ENCODE measurements at places on chromosomes 13 and 19.

- no peak for DNase-seq
These were observed 16.2 kb upstream of the FREM2 start for GRCh38 chr13:38670627-38671026.

DNA sequence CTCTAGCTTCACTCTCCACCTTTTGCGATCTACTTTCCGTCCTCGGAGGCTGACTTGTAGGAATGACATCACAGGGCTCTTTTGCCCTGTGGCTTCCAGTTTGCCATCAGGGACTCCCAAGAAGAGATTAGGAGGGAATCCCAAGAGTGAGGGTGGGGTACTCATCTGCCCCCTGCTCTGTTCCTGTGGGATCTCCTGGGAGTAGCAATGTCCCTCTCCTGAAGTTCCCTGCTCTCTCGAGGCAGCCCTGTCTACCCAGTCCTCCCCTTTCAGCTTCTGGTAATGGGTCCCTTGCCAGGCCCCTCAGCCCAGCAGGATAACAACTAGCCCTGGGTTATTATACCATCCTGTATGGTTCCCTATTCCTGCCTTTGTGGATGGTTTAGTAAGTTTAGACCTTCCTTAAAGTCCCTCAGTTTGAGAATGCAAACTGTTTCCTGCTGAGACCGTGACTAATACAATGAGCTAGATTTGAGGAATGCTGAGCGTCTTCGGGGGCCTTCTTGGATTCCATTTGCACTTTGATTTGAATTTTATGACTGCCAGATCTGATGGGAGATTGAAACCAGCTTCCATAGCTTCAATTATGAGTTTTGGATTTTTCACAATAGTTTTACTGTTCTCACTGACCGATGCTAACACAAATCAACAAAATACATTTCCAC lies 73.7 kb upstream of the IPO5 start:
- DNase-seq = no peak

GRCh38 chr19:10219678-10220077 lies 11.5 kb downstream of the S1PR2 start:
- no peak for DNase-seq

DNA sequence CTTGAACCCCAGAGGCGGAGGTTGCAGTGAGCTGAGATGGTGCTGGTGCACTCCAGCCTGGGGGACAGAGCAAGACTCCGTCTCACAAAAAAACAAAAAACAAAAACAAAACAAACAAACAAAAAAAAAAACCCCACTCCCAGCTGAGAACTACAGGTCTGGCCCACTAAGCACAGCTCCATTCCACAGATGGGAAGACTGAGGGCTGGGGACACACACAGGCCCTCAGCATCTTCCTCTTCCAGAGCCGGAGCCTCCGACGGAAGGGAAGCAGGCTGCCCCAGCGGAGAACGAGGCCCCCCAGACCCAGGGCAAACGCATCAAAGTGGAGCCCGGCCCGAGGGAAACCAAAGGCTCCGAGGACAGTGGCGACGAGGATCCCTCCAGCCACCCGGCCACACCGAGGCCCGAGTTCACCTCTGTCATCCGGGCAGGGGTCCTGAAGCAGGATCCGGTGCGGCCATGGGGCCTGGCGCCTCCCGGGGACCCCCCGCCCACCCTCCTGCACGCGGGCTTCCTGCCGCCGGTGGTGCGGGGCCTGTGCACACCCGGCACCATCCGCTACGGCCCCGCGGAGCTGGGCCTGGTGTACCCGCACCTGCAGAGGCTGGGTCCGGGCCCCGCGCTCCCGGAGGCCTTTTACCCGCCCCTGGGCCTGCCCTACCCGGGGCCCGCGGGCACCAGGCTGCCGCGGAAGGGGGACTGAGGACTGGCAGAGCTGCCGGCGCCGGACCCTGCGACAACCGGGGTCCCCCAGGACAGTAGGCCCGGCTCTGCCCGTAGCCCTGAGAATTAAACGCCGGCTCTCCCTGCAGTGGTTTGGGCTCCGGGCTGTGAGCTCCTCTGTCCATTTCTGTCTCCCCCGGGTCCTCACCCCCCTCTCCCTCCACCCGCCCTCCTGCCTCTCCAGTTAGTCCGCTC lies 3.2 kb downstream of the TMEM160 start:
- DNase-seq = no peak

- peak; percentile 77 for DNase-seq
These were observed 518 bp upstream of the PLPP2 start for GRCh38 chr19:291561-292280.

GRCh38 chr13:46569456-46569855 lies 16.5 kb downstream of the LRCH1 start:
- peak; percentile 44 for DNase-seq

GRCh38 chr13:113591750-113592149 lies 7.2 kb downstream of the TFDP1 start:
- peak; percentile 11 for DNase-seq

DNA sequence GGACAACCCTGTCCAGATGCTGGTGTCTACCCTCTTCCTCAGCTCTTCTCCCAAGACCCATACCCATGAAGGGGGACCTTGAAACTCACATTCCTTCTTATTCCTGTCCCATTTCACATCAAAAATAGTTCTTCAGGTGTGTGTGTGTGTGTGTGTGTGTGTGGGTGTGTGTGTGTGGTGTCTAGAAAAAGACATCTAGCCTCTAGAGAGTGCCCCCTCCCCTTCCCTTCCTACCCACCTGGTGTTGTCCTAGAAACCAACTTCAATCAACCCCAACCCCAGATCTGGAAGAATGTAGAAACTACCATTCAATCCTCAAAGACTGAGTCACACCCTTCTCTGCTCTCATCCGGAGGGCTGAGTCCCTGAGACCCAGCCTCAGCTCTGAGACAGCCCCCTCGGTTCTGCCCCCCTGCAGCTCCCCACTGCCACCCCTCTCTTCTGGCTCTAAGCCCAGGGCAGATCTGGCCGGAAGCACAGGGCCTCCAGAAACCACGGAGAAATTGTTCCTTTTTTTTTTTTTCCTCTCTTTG lies 3.5 kb downstream of the KCNN4 start:
- peak; percentile 69 for DNase-seq

- DNase-seq = no peak
These were observed 16.3 kb downstream of the METTL21C start for GRCh38 chr13:102678339-102679107.

GRCh38 chr13:28268800-28269223 lies 130.5 kb downstream of the PAN3 start:
- DNase-seq = no peak

DNA sequence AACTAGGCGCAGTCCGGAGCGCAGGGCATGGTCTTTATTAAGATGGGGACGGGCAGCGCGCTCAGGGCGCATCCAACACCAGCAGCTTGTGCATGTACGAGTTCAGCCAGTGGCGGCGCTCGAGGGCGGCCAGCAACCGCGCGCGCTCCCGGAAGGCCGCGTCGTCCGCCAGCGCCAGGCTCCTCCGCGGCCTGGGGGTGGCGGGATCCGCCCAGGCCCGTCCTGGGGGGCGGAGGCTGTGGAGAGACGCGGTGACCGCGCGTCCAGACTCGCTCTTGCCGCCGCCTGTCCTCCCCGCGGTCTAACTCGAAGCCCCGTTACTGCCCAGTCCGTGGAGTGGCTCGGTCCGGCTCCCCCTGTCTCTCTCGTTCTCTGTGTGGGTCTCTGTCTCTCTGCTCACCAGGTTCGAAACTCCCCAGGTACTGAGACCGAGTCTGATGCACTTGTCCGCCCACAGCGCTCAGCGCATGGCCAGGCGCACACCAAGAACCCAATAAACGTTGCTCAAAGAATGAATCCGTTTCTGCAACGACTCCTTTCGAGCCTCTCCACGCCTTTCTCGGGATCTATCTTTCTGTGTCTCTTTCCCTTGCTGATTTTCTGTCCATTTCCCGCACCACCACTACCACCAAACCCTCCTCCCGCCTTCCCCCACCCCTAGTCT lies 702 bp downstream of the PTH2 start:
- DNase-seq = peak; percentile 85
